Dorsolateral prefrontal cortex (tissue), 122 donors: ENCODE measurements at places on chromosomes 5 and 9.

DNA sequence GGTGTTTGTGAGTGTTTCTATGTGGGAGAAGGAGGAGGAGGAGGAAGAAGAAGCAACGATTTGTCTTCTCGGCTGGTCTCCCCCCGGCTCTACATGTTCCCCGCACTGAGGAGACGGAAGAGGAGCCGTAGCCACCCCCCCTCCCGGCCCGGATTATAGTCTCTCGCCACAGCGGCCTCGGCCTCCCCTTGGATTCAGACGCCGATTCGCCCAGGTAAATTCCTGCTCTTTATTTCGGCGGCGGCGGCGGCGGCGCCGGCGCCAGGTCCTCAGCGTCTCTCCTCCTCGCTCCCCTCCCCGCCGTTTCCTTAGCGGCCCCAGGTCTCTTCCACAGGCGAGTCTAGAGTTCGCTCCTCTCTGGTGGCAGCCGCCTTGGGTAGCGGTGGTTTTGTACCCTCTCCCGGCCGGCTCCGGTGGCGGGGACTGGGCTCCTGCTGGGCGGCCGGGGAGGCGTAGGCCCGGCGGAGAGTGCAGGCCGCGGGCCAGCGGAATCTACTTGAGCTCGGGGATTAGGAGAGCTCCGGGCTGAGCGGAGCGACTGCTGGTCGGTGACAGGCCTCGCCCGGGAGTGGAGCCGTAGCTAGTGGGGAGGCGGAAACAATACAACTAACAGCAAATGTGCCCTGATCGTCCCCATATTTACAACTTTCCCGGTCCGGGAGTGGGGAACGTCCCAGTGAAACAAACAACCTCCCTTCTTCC is 547 bp downstream of the NIPBL start:
- DNase-seq = peak; percentile 78

DNA sequence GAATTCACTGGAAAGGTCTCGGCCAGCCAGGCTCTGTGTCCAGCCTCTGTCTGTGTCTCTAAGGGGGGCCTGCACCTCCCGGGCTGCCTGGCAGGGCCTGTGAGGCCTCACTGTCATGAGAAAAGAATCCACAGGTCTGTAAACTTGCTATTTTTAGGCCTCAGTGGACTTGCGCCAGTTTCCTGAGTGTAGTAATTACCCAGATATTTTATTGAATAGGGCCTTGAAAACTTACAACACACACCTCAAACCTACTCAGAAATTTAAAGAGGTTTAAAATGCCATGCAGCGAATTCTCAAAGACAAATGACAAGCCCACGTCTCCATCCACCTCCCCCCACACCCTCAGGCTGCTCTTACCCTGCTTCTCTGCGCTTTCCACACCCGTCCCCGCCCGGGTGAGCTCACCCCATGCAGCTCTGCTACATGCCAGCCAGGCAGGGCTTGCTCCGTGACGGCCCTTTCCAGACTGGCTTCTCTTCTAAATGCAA is 8.8 kb upstream of the TENT4A start:
- no peak for DNase-seq

GRCh38 chr5:112908854-112909253 is 13.2 kb downstream of the REEP5 start:
- no peak for DNase-seq

DNA sequence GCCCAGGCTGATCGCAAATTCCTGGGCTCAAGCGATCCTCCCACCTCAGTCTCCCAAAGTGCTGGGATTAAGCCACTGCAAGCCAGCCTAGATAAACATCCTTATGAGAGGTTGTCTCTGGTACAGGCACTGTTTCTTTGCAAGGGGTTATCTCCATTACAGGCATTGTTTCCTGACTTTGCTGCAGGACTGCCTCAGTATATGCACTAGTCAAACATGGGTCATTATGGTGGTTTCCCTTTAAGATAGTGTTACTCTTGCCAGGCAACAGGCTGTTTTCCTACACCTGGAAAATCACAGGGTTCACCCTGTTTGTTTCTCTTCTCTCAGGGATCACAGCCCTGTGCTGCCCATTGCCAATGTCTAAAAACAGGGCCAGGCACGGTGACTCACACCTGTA is 7.8 kb upstream of the CLTB start:
- DNase-seq = no peak

DNA sequence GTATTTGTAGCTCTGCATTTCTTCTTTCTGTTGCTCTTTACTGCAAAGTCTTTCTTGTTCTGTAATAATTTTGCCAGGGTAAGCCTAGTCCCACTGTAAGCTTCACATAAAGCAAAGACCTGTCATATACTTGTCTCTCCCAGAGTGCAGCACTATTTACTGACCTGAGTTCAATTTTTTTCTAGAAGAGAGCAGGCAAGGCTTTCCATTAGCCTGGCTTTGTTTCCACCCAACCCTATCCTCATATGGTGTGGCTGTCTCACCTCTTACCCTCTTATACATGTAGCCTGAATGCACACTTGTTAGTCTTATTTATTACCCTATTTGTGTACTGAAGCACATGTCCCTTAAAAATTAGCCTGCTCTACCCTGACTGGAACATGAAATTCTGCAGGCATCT is 170.4 kb downstream of the EFNA5 start:
- no peak for DNase-seq

GRCh38 chr5:64180661-64181343 is 15.2 kb downstream of the RNF180 start:
- DNase-seq = no peak

GRCh38 chr5:131381777-131382176 is 117.9 kb downstream of the CDC42SE2 start:
- no peak for DNase-seq

DNA sequence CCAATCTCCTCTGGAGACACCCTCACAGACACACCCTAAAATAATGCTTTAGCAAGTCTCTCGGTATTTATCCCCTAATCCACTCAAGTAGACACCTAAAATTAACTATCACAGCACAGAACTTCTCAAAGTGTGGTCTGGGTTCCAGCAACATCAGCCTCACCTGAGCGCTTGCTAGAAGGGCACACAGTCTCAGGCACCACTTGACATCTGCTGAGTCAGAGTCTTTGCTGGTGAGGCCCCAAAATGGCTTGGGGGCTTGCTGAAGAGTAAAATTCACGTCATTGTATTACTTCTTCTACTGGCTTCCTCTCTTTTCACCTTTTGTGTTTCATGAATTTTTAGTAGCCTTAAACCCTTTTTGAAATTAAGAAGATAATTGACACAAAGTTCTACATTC is 9.0 kb downstream of the FOXB2 start:
- DNase-seq = no peak

DNA sequence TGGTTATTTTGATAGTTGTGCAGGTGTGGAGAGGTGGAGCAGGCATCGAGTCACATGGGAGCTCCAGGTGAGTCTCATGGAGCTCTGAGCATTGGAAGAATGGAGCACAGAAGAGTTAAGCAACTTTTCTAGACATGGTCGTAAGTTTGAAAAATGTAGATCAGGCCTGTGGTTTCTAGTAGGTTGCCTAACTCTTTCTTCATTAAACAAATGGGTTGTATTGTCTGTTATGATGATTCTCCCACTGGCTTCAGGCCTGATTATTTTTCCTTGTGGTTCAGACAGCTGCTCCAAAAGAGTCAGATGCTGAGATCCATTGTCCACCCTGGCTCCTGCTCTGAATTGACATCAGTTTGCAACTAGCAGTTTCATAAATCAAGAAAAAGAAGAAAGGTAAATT is 80.3 kb upstream of the RPS23 start:
- no peak for DNase-seq

GRCh38 chr5:135605221-135605620 is 26.4 kb upstream of the CXCL14 start:
- no peak for DNase-seq

DNA sequence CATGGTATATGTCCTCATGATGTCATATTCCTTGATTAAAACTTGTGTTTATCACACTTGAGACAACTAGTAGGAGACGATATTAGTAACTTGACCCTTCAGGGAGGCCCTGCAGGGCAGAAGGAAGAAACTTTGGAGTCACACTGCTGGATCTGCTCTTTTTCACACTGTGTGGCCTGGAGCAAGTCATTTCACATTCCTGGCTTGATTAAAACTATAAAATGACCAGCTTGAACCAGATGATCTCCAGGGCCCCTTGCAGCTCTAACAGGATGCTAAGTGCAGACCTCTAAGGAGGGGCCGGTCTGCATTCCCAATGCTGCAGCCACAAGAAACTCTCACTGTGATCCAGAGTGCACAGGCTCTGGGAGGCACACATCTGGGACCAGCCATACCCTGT is 146.4 kb upstream of the ZNF366 start:
- no peak for DNase-seq

DNA sequence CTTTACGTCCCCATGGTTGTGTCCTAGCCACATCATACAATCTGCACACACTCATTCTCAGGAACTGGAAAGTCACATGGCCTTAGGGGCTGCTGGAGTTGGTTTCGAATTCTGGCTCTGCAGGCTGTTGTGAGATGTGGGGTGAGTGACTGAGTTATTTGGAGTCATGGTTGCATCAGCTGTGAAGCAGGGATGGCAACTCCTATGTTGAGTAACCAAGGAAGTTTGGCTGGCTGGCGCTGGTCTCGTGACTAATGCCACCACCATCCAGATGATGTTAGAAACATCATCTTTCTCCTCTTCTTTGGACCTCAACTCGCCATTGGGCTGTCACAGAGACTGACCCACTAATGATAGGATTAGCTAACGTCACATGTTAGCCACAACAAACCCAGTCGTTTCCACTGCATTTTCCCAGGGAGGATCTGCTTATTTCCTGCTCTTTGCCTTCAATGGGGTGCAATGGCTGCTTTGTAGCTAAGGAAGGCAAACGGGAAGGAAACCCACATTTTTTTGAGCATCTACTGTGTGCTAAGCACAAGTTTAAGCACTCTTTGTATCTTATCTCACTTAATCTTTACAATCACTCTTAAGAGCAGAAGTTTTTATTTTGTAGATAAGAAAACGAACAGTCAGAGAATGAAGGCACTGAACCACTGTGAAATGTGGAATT is 78.1 kb upstream of the UBTD2 start:
- DNase-seq = no peak

GRCh38 chr9:19748278-19749126 is 40.3 kb downstream of the SLC24A2 start:
- no peak for DNase-seq
